ENCODE measurements at places on chromosomes 7 and 10. TPM values are rescaled to one million over a fixed set of nuclear protein-coding genes. Genes with fewer than 3 reads are reported as not detected.
A peak's percentile ranks its signal among the peaks of the same experiment; 100 is the strongest.

- DNase-seq: no peak
These were observed 517 bp downstream of the ITGB1 start for GRCh38 chr10:32957341-32958084.

- no peak for DNase-seq
These were observed 363.7 kb downstream of the DPP6 start for GRCh38 chr7:154415709-154416399.

GRCh38 chr7:155225516-155225915 lies 72.2 kb upstream of the INSIG1 start:
- no peak for DNase-seq

GRCh38 chr7:84274029-84274638 lies 79.5 kb upstream of the SEMA3A start:
- DNase-seq: no peak

- peak; percentile 96 for DNase-seq
These were observed 23.5 kb upstream of the PDE1C start for GRCh38 chr7:32093415-32094408.

DNA sequence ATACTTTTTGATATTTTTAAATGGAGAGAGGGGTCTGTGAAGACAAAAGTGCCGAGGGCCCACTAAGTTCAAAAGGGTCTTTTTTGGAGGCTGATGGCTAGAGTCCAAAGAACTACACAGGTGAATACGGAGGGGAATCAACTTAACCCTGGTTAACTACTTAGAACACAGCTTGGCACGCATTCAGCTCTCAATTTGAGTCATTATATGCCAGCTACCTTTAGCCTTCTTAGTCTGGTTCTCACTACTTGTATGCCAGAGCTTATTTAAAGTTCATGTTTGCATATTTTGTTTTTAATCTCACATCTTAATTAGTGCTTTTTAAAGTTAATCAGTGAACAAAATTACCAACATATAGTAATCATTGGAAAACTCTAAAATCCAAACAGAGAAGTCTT lies 80.8 kb downstream of the VWDE start:
- peak; percentile 3 for DNase-seq

GRCh38 chr10:125984865-125985495 lies 88.6 kb downstream of the FANK1 start:
- DNase-seq: no peak

DNA sequence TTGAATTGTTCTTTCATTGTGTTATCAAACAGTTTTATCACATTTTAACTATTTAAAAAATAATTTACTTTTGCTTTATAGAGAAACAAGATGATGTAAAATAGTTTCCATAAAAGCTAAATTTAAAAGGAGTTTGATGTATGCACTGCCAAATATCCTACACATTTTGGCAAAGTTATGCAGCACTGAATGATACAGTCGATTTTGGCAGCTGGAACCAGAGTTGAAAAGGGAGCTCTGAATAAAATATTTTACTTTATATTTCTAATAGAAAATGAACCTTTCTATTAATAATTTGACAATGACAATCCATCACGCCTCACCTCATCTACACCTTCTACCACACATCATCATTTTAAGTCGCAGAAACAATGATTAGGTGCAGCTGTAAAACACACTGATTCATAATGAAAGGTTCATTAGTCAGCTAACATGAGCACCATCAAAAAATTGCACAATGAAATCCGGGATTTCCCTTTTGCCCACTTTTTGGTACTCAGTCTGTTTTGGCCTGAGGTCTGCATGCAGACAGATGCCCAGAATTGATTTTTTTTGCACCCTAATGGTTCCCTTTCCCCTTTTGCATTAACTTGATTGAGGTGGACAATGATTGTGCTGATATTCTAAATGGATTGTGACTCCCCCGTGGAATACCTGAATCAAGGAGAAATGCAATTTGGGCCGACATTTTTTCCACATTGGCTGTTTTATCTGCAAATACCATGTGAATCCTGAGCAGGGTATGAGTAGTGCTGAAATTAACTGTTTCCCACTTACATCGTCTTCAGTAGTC lies 105.8 kb downstream of the THSD7A start:
- DNase-seq: peak; percentile 51

DNA sequence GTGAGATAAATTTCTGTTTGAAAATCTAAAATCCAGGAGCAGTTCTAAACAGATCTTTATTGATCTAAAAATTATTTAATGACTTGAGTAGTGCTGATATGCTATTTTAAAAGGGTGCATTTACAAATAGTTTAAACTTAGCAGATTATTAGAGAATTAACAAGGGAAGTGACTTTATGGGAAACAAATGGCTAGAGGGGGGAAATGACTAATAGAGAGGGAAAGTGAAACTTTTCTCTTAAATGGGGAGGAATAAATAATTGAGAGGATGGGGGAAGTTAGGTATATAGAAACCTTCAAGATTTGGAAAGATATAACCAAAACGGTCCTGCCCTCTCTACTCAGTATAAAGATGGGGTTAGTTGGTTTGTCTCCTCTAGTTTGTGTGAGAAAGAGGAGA lies 90.1 kb upstream of the ARMC3 start:
- DNase-seq: no peak

DNA sequence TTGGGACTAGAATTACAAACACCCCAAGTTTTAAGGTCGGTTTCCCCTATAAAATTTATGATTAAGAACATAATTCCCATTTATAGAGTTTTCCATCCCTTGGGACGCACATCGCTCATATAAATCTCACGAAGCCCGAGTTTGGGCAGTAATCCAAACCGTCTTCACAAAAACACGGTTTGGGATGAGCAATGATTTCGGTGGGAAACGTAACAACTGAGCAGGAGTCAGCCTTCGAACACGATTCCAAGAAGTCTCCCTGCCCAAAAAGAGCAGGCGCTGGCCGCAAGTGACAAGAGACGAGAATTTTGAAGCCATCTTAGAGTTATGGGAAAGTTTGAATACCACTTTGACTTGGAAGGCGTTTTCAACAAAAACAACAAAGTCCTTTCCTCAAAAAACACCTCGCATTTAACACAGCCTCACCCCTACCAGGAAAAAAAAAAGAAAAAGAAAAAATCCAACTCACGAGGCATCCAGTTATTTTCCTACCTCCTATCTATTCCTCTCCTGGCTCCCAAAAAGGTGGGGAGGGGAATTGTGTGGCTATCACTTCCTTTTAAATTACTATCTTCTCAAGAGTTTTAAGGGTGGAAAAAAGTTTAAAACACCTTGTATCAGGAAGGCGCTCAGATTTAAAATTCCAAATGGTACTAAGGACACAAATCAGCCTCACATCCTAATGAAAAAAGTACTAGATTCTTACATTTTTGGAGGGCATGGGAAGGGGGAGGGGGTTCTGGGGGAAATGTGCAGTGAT lies 1.6 kb downstream of the SEPHS1 start:
- DNase-seq: peak; percentile 47

DNA sequence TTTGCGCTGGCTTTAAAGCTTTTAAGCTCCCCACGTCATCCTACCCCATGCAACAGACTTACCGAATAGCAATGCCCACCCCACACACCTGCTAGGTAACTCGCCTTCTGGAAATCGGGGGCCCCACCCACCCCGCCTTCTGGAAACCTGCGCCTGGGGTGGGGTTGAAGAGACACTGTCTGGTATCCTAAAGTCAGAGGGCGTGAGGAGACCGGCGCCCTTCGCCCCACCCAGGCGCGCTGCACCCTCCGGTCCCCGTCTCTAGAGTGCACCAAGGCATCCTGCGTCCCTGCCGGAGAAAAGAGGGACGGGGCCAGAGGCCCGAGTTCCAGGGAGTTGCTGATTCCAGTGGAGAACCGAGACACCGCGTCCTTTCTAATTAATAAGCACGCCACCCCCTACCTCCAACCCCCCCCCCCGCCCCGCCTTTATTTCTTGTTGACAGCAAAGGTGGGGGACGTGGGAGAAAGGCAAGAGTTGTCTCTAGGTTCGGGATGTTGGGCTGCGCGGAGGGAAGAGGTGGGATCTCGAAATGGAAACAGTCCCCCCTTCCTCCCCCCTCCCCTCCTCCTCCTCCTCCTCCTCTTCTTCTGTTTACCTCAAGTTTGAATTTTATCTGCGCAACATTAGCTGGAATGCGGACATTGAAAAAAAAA lies 220.9 kb upstream of the MKLN1 start:
- no peak for DNase-seq

DNA sequence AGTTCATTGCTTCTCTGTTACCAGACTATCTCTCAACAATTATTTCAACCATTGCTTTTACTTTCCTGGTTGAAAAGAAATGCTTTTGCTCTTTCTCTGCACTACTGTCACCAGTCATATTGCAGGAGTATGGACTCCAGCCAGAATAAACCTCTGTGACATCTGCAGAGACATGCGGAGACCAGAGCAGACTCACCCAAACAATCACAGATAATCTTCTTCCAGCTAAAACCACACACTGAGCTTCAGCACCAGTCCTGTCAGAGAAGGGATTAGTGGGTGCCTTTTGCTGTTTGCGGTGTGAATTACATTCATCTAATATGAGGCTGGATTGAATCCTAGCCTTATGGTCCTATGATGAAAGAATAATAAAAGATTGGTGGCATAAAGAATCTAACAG lies 258.6 kb downstream of the CNTNAP2 start:
- no peak for DNase-seq

- DNase-seq: peak; percentile 4
These were observed 120.3 kb upstream of the PTPRZ1 start for GRCh38 chr7:121752706-121753105.

DNA sequence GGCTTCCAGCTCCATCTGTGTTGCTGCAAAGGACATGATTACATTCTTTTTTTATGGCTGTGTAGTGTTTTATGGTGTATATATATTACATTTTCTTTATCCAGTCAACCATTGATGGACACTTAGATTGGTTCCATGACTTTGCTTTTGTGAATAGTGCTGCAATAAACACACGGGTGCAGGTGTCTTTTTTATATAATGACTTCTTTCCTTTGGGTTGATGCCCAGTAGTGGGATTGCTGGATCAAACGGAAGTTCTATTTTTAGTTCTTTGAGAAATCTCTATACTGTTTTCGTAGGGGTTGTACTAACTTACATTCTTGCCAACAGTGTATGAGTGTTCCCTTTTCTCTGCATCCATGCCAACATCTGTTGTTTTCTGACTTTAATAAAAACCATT lies 189.7 kb downstream of the ACTR3B start:
- no peak for DNase-seq

Gene SEMA3D
- 17.7 TPM for total RNA-seq

Gene IMMP2L
- total RNA-seq: 13.9 TPM

Gene WASHC2A
- 41.2 TPM for total RNA-seq

Gene SPDYE2
- total RNA-seq: not detected

Gene PTF1A
- not detected for total RNA-seq

Data from astrocyte (in vitro differentiated cells and primary cell).